ENCODE measurements at places on chromosomes 4 and X. TPM values are rescaled to one million over a fixed set of nuclear protein-coding genes. Genes with fewer than 3 reads are reported as not detected.
A peak's percentile ranks its signal among the peaks of the same experiment; 100 is the strongest.

GRCh38 chrX:7269589-7269988 lies 121.6 kb upstream of the PUDP start:
- no peak for DNase-seq

DNA sequence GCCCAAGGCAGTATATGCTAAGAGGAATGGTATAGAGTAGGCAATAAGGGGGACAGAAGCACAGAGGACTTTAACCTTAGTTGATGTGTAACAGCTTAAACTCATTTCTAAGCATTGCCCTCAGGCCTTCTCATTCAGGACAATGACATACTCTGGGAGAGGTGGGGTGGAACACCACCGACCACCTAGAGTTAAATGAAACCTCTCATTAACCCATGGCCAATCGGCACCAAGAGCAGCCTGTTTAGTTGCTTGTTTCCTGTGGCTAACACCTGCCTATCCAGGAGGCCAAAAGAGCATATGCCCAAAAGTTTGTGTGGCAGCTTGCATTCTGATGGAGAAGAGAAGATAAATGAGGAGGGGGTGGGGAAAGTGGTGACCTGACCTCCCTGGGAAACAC lies 88.7 kb upstream of the PLAC1 start:
- DNase-seq = no peak

The CFAP47 gene
- polyA plus RNA-seq = not detected

GRCh38 chr4:74114234-74114633 lies 15.2 kb upstream of the CXCL2 start:
- DNase-seq = no peak

GRCh38 chr4:15963001-15963451 lies at the start of gene FGFBP2:
FGFBP2 (minus strand) TSS chr4:15963175; CDS start chr4:15963129, 46 bp downstream.
- DNase-seq = peak; percentile 55

DNA sequence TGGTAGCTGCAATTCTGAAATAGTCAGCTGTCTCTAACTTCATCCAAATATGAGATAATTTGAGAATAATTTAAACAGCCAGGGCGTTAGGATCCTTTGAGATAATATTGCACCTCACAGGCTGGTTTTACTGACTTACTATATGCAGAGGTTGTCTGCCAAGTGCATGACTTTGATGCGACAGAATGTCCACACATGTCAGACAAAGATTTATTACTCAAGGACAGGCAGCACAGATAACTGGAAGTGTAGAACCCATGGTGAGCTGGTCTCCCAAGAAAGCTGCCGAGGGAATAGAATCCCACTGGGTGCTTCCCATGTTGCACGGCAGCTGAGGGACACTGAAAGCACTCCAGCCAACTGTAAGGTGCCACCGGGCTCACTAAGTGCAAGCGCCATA lies 166.2 kb upstream of the GALNTL6 start:
- no peak for DNase-seq

GRCh38 chr4:102268355-102268754 lies 76.9 kb downstream of the SLC39A8 start:
- no peak for DNase-seq
